LNCaP clone FGC (cell line): ENCODE measurements at places on chromosomes 12 and 14.
A peak's percentile ranks its signal among the peaks of the same experiment; 100 is the strongest.

DNA sequence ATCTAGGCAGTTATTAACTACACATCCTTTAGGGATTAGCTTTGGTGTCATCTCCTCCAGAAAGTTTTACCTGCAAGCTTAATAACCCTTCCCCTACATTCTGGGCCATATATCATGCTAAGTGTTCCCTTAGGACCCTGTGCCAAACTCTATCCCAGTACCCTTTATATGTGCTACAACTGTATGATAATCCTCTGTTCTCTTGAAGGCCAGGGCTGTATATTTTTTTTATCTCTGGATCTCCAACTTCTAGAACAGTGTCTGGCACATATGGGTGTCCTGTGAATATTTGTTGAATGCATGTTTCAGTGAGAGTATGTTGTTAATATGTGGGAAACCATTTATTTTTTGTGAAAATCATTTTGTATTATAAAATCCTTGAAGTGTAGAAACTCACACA, 106.7 kb downstream of the PPM1A start:
- DNase-seq: no peak

- no peak for DNase-seq
Observed at GRCh38 chr12:90621927-90622326, 333.0 kb downstream of the CCER1 start.

DNA sequence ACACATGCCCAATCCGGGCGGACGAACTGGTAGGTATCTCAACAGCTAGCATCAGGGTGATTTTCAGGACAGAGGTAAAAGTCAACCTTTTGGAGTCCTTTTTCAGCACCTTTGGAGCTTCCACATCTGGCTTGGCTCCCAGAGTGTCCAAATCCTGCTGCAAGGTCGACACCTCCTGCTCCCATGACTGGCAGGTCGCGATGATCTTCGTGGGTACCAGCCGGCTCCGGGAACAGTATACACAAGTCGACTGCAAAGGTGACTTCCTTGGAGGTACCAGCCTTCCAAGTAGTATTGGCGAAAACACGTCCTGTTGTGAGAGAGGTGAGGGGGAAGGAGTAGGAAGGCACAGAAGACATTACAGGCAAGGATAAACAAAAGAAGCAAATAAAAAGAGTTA, 672.7 kb downstream of the TMEM121 start:
- DNase-seq: no peak

- no peak for DNase-seq
Observed at GRCh38 chr12:93221841-93222240, 155.9 kb upstream of the NUDT4 start.

DNA sequence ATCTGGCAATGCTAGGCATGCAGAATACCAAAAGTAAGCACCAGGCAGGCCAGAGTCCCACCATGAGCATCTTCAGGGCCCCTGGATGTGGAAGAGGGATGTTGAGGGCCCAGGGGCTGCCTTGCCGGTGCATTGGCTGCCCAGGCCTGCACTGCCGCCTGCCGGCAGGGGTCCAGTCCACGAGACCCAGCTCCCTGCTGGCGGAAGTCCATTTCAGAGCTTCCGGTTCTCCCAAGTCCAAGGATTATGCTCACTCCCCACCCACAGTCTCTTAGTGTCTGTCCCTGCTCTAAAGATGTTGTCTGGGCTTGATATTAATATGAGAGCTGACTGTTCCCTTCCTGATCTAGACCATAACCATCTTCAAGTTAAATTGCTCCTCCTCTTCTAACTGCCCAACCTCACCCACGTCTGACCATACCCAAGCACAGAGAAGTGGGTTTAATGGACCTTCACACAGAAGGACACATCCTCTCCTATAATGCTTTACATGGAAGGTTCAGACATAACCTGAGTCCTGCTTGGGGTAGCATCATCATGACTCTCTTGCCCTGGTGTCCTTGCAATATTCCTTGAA, 117.4 kb downstream of the DAD1 start:
- DNase-seq: peak; percentile 21

- DNase-seq: no peak
Observed at GRCh38 chr12:120186654-120187053, 7.9 kb downstream of the GCN1 start.

GRCh38 chr12:78406213-78406612, 458.4 kb upstream of the SYT1 start:
- DNase-seq: no peak

DNA sequence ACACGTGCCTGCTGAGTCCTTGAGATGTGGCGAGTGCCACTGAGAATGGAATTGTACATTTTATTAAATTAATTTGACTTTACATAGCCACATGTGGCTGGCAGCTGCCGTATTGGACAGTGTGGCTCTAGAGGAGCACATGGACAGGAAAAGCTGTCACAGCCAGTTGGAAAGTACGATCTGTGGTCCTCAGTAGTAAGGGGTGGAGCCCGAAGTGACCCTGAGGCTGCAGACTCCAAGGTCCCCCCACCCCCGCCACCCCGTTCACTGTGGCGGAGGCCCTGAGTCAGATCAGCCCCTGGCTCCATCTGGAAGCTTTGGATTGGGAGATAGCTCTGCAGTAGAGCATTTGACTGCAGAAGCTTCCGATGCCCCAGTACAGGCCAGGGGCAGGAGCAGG, 25.8 kb upstream of the BEGAIN start:
- no peak for DNase-seq

GRCh38 chr12:131067981-131068851, 114.5 kb downstream of the ADGRD1 start:
- no peak for DNase-seq

GRCh38 chr14:97065305-97066067, 268.3 kb downstream of the VRK1 start:
- no peak for DNase-seq

- DNase-seq: no peak
Observed at GRCh38 chr14:94641632-94641955, 29.4 kb downstream of the SERPINA3 start.

- DNase-seq: no peak
Observed at GRCh38 chr12:106003297-106003696, 135.5 kb downstream of the NUAK1 start.
